A172 (cell line): ENCODE measurements at places on chromosomes 1 and 21. TPM values are rescaled to one million over a fixed set of nuclear protein-coding genes. Genes with fewer than 3 reads are reported as not detected.

The SYTL1 gene
- total RNA-seq = 1.8 and 3.5 TPM in 2 replicates

The GBP7 gene
- total RNA-seq = not detected in 2 replicates

GRCh38 chr1:57192222-57192621 is 226.4 kb upstream of the C8B start:
- no peak for DNase-seq

- no peak for DNase-seq
These were observed 26.5 kb upstream of the PIGV start for GRCh38 chr1:26761217-26761616.

DNA sequence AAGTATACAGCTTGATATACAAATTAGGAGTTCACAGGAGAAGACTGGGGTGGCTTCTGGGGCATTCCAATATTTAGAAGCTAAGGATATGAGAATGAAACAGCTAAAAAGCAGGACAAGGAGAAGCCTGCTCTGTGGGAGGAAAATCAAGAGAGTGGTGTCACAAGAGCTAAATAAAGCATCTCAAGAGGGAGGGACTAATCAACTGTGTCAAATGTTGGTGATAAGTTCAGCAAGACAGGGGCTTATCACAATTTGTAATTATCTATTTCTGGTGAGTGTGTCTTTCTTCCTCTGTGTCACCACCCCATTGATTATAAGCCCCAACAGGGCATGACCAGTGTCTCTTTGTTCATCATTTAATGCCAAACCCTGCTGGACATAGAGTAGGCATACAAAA is 295.8 kb upstream of the DUSP10 start:
- no peak for DNase-seq

DNA sequence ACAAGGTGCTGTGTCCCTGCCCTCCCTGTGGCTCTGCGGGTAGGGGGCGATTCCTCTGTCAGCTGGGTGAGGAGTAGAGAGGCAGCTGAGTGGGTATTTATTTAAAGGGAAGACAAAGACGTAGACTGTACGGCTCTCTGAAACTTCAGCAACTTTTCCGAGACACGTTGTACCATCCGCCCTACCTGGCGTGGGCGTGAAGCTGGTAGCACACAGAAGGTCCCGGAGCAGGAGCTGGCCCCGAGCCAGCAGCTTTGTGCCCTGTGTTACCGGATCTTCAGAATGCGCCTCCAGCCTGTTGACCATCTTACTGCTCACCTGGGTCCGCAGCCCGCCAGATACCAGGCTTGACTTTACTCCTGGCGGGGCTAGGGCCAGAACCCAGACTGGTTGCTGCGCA is 34.9 kb downstream of the PRKCZ start:
- DNase-seq = no peak

DNA sequence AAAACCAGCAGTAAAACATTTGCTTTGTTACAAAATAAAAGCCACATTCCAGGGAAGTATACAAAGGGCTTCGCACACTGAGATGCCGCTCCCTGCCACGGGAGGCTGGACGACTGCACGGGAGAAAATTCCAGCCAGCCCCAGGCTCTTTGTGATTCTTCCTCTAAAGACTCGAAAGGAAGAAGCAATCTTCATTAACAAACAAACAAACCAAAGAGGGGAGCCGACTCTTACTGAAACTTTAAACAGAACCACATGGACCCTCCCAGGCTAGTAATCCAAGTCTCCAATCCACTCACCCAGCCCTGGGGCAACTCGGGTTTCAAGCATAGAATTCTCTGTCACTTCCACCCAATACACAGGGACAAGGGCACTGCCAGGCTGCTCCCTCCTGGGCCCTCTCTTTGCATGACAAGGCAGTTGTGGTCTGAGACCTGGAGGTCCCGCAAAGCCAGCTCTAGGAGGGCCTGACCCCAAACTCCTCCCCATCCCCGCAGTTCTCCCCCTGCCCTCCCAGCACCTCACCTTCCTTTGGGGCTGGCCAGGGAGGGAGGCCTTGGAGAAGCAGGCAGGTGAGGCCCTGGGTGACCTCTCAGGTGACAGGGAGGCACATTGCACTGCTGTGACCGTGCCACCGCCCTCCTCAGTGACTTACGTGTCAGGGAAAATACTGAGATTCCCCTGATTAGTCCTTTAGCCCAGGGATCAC is 26.6 kb upstream of the COL18A1 start:
- no peak for DNase-seq

DNA sequence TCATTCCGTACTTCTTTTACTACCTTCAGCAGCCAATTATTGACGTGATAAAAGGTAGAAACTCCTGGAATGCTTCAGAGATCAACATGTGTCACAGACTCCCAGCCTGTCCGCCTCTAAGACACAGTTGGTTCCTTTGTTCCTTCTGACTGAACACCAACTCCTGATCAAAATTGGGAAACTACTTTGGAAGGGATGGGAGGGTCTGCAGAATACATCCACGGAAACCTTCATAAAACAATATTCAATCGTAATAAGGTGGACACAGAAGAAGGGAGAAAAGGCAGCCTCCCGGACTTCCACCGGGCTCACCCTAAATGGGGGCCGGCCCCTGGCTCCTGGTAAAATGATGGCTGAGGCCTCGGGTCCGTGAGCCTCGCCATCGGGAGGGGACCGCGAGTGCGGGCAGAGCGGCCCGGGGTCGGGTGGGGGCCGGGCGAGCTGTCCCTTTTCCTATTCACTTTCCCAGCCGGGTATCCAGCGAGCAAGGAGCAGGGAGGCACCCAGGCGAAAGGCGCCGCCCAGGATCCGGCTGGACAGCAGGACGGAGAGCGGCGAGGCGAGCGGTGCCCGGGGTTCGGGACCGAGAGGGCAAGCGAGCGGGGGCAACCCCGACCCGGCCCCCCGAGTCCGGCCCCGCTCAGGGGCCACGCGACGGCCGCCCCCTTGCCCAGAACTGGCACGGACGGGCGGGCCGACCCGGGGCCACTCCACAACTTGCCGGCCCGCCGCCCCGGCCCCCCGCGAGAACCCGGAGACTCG is 805 bp downstream of the NRIP1 start:
- peak; percentile 18 for DNase-seq

DNA sequence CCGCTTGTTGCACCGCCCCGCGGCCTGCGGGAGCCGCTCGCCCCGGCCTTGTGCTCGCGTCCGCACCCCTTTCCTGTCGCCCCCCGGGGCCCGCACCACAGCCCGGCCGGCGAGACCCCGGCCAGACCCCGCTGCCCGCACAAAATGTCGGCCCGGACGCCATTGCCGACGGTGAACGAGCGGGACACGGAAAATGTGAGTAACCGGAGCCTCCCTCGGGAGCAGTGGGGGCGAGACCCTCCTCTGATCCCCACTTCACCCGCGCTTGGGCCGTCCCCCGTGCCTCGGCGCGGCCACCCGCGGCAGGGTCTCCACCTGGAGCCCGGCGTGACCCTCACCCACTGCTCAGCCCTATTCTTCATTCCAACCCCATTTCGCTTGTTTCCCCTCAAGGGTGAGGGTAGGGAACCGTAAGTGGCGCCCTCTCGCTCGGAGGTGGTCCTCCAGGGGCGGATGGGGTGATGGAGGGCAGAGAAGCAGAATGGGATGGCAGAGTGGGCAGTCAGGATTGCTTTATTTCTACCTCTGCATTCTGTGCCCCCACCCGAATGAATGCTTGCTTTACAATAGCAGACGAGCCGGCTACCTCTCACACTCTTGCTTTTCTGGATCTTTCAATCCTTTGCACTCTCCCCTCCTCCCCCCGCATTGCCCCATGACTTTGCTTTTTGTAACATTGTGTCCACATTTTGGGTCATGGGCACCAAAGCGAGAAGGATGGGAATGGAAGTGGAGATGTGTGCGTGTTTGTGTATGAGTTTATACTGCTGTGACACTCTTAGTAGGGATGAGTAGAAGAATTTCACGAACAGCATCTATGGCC is 954 bp downstream of the MARK1 start:
- DNase-seq = no peak

The SHISAL2A gene
- not detected in 2 replicates for total RNA-seq

GRCh38 chr1:8987881-8988617 is 38.2 kb downstream of the SLC2A7 start:
- DNase-seq = peak; percentile 35

- no peak for DNase-seq
These were observed 414 bp downstream of the TMEM51 start for GRCh38 chr1:15153842-15154479.

DNA sequence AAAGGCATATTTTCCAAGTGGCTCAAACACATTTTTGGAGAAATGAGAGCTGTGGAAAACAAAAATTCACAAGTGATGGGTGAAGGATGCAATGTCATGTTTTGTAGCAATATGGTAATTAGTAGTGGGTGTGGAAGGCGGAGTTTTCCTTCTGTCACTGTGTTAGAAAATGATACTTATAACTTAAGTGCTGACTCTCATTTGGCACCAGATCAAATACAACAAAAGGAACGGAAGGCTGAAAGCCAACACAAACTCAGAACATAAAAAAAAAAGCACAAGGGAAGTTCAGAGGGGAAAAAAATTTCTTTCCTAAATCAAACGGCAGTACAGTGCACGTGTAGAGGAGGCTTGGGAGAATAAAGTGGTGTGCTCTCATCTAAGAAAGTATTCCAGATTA is at the start of gene TNFSF18:
Gene TNFSF18 (minus strand): TSS at position 77 of the 400 bp plus-strand sequence. CDS start 45 bp downstream, at position 32.
- DNase-seq = peak; percentile 41

The PHTF1 gene
- total RNA-seq = 33.6 and 48.0 TPM in 2 replicates

The SPRR2G gene
- total RNA-seq = not detected in 2 replicates

The SLC45A1 gene
- total RNA-seq = 0.74 and 4.3 TPM in 2 replicates

DNA sequence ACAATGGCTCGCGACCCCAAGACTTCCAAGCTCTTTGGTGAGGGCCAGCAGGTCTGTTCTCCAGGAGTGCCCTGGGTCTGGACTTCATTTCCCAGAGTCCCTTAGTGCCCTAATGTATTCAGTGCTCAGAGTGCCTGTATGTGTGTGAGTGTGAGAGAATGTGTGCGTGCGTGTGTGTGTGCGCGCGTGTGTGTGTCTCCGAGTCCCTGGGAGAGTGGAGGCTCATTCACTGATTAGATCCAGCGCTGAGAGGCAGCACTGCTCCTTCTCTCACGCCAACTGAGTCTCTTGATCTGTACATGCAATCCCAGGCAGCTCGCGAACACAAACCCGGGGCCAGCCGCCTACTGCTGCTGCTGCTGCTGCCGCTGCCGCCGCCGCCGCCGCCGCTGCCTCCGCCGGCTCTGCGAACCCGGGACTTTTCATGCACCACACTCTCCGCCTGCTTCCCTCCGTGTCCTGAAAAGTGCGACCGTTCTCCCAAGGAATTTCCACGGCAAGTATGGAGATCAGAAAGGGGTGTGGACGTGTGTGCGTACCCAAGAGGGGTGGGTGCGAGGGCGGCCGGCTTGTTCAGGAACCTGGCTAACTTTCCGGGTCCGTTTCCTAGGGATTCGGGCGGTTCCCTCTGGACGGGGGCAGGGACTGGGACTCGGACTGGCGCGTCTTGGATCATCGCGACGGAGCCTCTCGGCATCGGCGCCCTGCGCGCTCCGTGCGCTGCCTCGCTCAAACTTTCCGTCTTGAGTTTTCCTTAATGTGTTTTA is at the start of gene RNF220:
Gene RNF220 (plus strand): TSS at position 225 of the 767 bp plus-strand sequence.
- peak; percentile 58 for DNase-seq

The AMY1C gene
- total RNA-seq = not detected in 2 replicates

DNA sequence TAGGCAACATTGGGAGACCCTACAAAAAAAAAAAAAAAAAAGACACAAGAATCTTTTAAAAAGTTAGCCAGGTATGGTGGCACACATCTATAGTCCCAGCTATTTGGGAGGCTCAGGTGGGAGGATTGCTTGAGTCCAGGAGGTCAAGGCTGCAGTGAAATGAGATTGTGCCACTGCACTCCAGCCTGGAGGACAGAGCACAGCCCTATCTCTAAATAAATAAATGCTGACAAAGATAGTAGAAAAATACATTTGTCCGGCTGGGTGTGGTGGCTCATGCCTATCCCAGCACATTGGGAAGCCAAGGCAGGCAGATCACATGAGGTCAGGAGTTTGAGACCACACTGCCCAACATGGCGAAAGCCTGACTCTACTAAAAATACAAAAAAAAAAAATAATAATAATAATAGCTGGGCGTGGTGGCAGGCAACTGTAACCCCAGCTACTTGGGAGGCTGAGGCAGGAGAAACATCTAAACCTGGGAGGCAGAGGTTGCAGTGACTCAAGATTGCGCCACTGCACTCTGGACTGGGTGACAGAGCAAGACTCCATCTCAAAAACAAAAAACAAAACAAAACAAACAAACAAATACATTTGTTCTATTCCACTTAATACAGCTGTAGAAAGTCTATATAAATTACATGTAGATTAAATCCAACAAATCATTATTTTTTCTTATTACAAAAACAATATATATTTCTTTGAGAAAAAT is 48.5 kb downstream of the PHACTR4 start:
- DNase-seq = no peak

The MIER1 gene
- 36.1 and 41.1 TPM in 2 replicates for total RNA-seq

GRCh38 chr1:101262630-101263348 is 26.0 kb downstream of the S1PR1 start:
- no peak for DNase-seq

- no peak for DNase-seq
These were observed 5.3 kb upstream of the KRTAP10-12 start for GRCh38 chr21:44691686-44692085.

The VASH2 gene
- 1.9 and 2.9 TPM in 2 replicates for total RNA-seq

The DMBX1 gene
- total RNA-seq = 0.89 and 1.3 TPM in 2 replicates

- no peak for DNase-seq
These were observed 41.2 kb upstream of the RAB4A start for GRCh38 chr1:229229721-229230139.

- no peak for DNase-seq
These were observed 5.6 kb upstream of the CORT start for GRCh38 chr1:10444248-10444647.
